NCI-H524 (cell line): ENCODE measurements at places on chromosomes 7 and 10.
A peak's percentile ranks its signal among the peaks of the same experiment; 100 is the strongest.

GRCh38 chr7:158419238-158419785 lies 168.3 kb downstream of the PTPRN2 start:
- no peak for DNase-seq

DNA sequence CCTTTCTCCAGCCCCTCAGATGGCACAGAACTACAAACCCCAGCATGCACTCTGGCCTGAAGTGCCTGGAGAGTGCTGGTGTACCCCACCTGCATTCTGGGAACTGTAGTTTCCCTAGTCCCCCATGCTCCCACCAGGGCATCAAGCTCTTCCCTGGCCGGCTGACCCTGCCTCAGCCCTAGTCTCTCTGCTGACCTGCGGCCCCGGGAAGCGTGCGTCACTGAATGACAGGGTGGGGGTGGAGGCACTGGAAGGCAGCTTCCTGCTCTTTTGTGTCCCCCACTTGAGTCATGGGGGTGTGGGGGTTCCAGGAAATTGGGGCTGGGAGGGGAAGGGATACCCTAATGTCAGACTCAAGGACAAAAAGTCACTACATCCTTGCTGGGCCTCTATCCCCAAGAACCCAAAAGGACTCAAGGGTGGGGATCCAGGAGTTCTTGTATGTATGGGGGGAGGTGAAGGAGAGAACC lies 2.1 kb downstream of the NOS3 start:
- peak; percentile 20 for DNase-seq

DNA sequence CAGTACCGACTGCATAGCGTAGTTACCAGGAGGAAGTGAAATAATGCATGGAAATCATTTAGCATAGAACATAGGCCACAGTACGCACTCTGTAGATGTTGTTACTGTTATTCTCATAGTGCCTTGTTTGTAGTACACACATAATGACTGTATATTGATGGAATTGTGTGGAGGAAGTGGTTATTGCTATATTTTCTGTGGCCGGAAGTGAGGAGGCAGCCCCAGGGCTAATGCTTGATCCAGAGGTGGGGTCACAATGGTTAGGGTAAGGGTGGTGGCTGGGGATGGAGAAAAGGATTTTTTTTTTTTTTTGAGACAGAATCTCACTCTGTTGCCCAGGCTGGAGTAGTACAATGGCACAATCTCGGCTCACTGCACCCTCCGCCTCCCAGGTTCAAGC lies 4.5 kb upstream of the MGAM start:
- DNase-seq, result no peak

GRCh38 chr7:94295850-94296249 lies 98.8 kb upstream of the COL1A2 start:
- DNase-seq, result peak; percentile 45

GRCh38 chr10:126199221-126199998 lies 188.9 kb downstream of the ADAM12 start:
- no peak for DNase-seq

DNA sequence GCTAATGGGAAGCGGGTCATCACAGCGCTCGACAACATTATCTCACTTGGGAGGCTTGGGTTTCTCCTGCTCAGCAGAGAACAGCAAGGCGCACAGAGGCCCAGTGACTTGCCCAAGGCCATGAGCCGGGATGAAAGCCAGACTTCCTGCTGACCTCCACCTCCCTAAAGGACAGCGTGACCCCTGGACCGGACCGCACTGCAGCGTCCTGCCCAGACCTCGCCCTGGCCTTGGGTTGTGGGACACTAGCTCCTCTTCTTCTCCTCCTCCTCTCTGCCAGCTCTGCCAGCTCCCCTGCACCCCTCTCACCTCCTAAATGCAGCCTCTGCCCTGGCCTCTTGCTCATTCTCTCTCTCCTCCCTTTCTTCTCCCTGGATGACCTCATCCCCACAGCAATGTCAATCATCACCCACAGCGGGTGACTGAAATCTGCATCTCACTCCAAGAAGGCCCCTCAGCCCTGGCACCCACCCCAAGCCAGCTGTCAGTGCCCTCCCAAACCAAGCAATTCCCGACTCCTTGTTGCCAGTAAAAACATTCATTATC lies 19.4 kb downstream of the SPOCK2 start:
- DNase-seq, result no peak

DNA sequence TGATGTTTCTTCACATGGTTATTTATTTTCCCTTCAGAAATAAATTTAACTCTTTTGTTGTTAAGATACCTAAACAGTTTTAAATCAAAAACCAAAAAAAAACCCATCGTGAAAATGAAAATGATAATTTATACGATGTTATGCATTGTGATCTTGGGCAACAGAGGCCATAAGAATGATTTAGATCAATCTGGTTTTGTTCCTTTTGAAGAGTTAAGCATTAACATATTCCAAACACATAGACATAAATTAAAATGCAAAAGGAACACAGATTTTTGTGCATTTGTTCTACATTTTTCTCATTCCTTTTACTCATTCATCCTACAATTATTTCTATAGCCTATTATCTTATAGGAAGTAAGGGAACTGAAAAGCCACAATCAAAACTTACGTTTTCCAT lies 226.1 kb upstream of the SEMA3D start:
- DNase-seq, result no peak

DNA sequence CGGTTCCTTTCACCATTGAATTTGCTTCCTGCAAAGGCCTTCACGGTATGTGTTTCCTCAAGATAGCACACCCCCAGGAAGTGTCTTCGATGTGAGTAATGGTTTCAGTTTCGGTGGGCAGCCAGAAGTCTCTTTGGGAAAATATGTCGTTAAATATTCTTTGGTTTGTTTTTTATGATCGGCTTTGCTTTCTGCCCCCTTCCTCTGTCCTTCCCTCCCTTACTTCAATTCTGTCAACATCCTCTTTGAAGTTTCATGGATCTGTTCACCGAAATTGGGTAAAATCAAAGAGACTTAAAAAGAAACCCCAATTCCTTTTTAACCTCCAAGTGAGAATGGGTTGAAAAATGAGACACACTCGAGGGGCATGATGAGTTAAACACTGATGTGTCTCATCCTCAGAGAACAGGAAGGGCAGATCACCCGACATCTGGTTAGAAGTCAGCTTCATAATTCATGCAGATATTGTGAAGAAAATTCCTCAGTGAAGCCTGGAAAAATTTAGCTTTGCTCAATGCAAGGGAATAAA lies 170.8 kb upstream of the HABP2 start:
- DNase-seq, result no peak

GRCh38 chr7:72275382-72276070 lies 136.6 kb downstream of the CALN1 start:
- no peak for DNase-seq

GRCh38 chr7:95330961-95331337 lies 6.6 kb upstream of the PON1 start:
- no peak for DNase-seq
